ENCODE measurements at places on chromosomes 7 and 10. TPM values are rescaled to one million over a fixed set of nuclear protein-coding genes. Genes with fewer than 3 reads are reported as not detected.

Gene SPDYE6
- total RNA-seq, result not detected

Gene CLRN3
- total RNA-seq, result not detected

Gene LIPM
- total RNA-seq, result not detected

Gene COL17A1
- total RNA-seq, result 2.4 TPM

Gene MMRN2
- 1.0 TPM for total RNA-seq

Gene MYL7
- not detected for total RNA-seq

Gene STEAP2
- total RNA-seq, result 4.4 TPM

Gene COL26A1
- total RNA-seq, result 0.63 TPM

Gene CDHR3
- 4.0 TPM for total RNA-seq

Gene MAPK8
- total RNA-seq, result 36.9 TPM

Gene CD36
- not detected for total RNA-seq

Gene EFCAB10
- 3.3 TPM for total RNA-seq

Gene NXPH1
- not detected for total RNA-seq

Gene NRAP
- total RNA-seq, result not detected

Gene NUDT13
- 2.6 TPM for total RNA-seq
